ENCODE measurements at places on chromosomes 12 and 14.
A peak's percentile ranks its signal among the peaks of the same experiment; 100 is the strongest.

GRCh38 chr12:96046543-96047228 is 11.3 kb upstream of the LTA4H start:
- no peak for DNase-seq

DNA sequence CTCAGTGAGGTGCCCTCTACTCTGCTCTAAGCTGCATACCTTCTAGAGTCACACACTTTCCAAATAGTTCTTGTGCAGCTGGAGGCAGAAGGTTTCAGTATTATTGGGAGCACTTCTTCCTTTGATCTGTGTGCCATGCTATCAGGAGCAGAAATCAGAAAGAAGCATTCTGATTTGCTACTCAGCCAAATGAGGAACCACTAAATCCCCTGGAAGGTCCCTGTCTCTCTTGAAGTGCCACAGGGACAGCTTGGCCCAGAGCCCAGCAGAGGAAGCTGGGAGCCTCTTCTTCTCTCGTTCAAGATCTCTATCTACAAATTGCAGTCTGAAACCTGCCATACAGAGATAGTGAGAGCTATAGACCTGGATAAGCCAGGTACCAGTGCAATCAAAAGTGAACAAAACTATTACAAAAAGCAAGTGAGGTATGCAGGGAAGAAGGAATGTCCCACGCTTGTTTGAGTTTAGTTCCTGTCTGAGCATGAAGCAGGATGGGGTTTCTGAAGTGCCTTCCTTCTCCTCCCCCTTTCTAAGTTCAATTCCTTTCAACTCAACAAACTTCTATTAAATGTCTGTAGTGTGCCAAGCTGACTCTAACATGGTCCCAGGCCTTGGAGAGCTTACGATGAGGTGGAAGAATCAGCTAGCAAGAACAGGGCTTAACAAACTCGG is 100.9 kb upstream of the PARP11 start:
- DNase-seq = no peak

DNA sequence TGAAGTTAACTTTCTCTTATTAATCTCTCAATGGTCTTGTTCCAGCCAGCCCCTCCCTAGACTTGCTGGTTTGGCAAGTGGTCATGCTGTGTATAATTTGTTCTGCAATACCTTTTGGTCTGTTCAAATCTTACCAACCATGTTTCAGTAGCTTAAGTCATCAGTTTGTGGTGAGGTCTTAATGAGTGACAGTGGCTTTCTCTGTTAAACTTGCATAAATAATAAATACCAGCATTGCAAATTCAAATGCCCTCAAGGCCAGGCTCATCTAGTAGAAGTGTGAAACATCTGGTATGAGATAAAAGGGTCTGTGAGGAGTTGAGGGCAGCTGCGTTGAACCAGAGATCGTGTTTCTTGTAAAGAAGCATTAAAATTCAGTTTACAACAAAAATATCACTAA is 319.5 kb downstream of the TMEM117 start:
- DNase-seq = no peak

DNA sequence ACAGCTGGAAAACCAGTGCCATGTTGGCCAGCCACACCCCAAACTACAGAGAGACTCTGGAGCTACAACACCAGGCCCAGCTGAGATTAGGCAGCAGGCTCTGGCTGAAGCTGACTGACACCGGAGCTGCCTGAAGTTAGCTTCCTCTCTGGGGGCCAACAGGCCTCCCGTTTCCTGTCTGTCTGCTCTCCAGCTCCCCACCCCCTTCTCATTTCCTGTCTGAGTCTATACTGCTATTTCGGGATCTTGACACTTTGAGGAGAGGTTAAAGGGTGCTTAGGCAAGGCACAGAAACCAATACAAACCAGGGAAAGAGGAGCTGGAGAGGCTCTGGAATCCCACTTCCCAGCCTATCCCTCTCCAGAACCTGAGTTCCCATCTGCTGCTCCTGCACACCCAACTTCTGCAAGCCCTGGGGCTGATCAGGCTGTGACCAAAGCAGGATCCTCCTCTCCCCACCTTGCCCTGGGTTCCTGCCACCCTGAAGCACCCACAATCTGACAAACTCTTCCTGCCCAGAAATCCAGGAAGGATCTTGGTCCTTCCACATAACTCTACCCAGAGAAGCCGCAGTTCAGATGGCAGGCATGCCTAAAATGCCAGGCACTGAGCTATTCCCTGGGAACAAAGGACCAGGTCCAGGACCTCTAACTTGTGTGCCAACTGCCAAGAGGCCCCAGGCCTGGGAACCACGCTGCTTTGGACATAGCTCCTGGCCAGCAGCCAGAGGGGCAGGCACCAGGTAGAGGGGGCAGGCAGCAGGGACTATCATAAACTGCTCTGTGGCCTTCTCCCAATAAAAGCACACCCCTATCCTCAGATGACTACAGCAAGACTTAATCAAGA is 39.9 kb downstream of the PRPF40B start:
- DNase-seq = peak; percentile 41

- no peak for DNase-seq
Measured at GRCh38 chr12:132264086-132265010, 65.0 kb downstream of the GALNT9 start.

DNA sequence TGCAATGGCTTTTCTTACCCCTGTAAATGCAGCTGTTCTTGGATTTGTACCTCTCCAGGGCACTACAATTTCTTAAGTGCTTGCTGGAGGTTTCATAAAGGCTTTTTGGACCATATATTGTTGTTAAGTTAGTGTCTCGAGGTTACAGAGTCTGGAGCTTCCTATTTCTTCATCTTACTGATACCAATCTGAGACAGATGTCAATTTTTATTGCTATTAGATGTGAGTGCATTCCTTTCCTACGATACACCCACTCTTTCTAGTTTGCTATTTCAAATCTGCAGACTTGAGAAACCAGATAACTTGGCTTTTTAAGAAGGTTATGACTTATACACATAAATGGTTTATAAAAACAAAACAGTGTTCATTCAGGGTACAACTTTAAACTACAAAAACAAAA is 2.1 kb downstream of the NOXRED1 start:
- DNase-seq = no peak

GRCh38 chr12:96585977-96586376 is 96.6 kb downstream of the CFAP54 start:
- no peak for DNase-seq

- no peak for DNase-seq
Measured at GRCh38 chr12:48459259-48459658, 13.1 kb upstream of the ANP32D start.
